ENCODE measurements at places on chromosomes 4 and X.

DNA sequence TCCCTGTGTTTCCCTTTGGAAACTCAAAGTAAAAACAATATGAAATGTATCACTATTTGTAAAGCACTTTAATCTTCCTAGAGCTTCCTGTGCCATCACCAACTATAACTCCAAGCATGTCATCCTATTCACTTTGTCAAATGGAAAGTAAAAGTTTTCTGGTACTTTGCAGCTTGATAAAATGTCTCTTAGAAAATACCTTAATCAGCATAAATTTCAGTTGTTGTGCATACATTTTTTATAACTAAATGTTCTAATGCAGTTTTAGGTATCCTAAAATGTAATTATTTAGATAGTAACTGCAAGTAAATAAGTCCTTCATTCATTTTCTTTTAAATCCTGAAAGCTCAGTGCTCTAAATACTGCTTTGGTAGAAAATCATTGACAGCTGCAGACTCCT lies 558.7 kb downstream of the GRID2 start:
- DNase-seq, result no peak

DNA sequence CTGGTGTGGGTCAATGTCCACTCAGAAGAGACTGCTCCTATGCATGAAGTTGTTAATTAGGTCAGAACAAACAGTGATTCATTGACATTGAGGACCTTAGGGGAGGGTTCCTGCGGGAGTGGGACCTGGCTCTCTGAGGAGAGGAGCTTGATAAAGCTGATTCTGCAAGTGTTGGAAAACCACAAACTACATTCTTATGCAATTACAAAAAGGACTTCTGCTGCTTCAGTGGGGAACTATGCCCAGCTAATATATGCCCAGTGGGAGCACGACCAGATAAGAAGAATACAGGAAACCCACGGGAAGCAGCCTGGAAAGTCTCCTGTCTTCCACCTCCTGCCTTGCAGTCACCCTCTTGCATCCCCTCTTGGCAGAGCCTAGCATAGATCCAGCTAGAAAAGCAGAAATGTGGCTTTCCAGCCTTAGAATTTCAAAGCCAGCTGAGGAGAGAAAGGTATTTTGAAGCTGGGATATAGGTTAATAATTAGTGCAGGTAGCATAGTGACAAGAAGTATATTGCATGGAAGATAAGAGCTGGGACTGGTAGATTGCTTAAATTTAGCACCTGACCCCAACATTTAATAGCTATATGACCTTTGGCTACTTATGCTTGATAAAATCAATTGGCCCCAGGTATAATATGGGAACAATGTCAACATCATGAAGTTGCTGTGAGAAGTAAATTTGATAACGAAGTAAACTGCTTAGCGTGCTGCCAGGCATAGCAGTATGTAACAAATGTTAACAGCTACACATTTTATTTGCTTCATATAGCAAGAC lies 34.9 kb upstream of the UGT8 start:
- DNase-seq, result no peak

DNA sequence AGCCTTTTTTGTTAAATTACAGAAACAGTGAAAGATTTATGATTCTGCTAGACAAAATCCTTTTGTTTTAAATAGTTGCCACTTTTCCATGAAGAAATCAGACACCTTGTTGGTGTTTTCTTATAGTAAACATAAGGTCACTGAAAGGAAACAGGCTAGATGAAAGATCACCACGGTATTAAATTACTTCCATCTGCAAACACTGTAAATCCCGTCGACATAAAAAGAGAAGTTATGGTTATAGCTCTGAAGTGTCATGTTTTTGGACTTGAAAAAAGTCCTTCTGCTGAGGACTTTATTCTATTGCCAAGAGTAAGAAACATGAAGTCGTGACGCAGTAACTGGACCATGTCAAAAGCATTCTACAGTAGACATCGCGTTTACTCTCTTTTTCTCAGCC lies 567.6 kb upstream of the SLIT2 start:
- no peak for DNase-seq

DNA sequence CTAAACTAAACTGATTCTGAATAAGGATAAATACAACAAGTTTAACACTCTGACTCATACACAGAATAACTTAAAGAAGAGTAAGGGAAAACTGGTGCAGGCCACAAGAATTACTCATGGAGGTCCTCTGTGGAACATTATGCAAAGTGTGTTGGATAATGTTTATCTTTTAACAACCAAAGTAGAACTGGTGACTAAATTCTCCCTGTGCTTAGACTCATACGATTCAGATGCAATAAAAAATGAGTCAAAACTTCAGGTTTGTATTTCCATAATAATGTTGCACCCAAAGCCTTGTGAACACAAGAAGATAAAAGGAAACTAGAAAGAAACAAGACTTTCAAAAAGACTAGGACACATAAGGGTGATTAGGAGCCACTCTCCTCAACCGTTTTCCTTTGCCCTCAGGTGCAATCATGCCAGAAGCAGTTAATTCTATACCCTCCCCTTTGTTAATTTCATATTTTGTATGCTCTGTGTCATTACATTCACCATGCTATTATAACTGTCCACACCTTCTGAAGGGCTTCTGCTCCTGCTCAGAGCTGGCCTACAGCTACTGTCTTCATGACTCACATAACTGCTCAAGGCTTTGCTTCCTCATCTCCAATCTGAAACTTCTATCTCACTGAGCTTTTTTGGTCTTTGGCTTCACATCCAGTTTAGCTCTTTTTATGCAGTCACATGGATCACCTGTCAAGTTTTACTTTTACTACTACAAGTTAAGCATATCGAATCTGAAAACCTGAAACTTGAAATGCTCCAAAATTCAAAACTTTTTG lies 60.2 kb downstream of the KCNIP4 start:
- no peak for DNase-seq

All from NCI-H1417 (cell line).